Karpas-422 (cell line): ENCODE measurements at places on chromosomes 7 and 10. TPM values are rescaled to one million over a fixed set of nuclear protein-coding genes. Genes with fewer than 3 reads are reported as not detected.

The PNLIPRP2 gene
- not detected in 2 replicates for total RNA-seq

DNA sequence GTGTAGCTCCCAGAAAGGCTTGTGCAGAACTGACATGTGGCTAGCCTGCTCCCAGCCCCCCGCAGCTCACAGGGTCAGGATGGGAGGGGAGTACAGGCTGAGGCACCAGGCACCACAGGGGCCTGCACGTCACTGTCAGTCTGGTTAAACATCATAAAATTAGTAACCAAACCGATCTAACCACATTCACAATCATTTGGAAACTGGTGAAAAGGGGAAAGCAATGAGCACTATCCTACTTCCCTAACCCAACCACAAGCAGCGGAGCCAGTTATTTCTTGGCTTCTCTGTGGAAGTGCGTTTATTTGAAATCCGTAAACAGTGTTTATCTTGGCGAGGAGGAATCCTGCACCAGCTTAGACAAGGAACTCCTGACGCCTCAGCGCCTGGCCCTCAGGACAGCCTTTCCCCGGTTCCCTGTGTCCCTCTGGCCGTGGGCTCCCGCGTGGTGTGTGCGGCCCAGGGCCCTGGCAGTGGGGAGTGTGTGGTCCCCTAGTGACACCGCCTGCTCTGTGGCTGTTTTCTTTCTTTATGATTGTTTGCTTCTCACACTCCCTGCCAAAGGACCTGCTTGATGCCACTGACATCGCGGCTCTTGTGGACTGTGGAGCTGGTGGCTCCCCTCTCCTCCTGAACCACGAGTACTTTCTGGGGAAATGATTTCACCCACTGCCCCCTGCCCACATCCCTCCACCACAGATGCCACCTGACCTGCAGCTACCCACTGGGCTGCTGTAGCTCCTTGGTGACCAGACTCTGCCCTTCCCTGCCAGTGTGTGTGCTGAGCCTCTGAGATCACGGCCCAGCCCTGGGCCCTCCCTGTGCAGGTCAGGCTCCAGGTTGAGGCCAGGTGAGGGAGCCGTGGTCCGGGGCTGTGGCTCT, 38.0 kb downstream of the INPP5A start:
- H3K27ac ChIP-seq = no peak overlapping the region
- DNase-seq = no peak
- no peak overlapping the region; the same call in 1 of the 2 replicates for H3K4me3 ChIP-seq
- H3K4me1 ChIP-seq = peaks cover 72% of the 10 kb centered on the region
- H3K27me3 ChIP-seq = no peaks in the 10 kb centered on the region

DNA sequence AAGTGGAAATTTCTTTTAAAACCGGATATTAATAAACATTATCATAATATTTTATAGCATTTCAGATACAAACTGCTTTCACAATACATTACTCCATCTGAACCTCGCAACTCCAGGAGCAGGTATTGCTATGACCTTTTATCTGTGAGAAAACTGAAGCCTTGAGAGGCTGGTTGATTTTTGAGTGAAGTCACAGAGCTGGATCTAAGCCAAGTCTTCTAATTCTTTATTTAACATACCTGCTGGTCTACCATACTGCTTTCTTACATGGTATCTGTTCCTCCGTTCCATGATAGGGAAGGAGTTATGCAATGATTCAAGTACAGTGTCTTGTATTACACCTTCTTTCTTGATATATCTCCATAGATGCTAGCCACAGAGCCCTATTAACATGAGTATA, 37.4 kb upstream of the ITGB8 start:
- no peaks in the 10 kb centered on the region for H3K4me1 ChIP-seq
- H3K27ac ChIP-seq = no peak overlapping the region
- no peak for DNase-seq
- no peaks in the 10 kb centered on the region for H3K27me3 ChIP-seq
- no peak overlapping the region for H3K4me3 ChIP-seq
- H3K36me3 ChIP-seq = no peaks in the 10 kb centered on the region

- H3K4me1 ChIP-seq = peaks cover 7% of the 10 kb centered on the region
- H3K27ac ChIP-seq = no peak overlapping the region
- H3K4me3 ChIP-seq = no peak overlapping the region
- DNase-seq = no peak
- no peaks in the 10 kb centered on the region for H3K27me3 ChIP-seq
- H3K36me3 ChIP-seq = no peaks in the 10 kb centered on the region
Measured at GRCh38 chr10:64976150-64976549, 1454.9 kb downstream of the REEP3 start.

DNA sequence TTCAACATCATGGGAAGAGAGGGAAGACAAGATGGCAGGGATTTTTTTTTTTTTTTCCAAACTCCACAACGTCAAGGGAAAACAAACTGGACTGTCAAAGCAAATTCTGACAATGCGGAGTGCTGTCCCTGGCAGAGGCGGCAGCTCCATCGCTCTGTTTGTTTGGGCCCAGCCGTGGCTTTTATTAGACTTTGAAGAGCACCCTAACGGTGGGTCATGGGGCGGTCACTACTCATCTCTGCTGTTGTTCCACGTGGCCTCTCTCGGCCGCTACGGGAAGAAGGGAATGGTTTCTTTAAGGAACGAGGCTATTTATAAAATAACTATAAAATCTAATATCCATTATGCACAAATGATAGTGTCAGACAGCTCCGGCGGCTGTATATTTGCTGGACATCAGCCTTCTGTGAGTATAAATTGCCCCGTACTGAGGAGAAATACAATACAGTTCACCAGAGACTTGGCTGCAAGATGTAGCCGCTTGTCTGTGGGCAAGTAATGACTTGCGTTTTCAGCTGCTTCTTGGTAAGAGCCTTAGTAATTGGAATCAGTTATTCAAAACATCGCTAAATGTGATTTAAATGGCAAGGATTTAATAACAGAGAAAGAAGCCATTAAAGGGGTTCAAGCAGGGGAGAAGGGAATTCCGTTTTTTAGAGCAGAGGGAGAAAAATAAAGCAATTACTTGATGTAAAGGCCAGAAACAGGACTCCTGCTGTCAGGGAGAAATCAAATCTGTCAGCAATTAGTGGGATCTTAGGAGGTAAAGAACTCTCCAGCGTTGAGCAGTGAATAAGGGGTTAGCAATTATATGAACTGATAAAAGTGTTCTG, 61.7 kb upstream of the RAB11FIP2 start:
- H3K27ac ChIP-seq = no peak overlapping the region
- no peaks in the 10 kb centered on the region for H3K4me1 ChIP-seq
- no peak overlapping the region for H3K4me3 ChIP-seq
- DNase-seq = no peak

DNA sequence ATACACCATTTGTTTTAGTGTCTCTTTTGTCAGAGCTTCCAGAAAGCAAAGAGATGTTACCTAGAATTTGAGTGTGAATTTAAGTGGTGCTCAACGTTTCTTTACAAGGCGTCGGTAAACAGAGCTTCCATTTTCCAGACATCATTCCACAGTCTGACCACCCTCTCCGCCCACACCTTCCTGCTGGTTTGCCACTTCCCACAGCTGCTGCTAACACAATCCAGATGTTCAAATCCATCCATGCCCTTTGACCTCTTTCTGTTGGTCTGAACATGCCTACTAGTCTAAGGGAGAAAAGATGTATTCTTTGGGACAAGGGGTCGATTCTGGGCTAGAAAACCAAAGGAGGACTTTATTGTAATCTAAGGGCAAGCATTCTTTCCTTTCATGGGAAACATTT, 86.1 kb downstream of the FAM107B start:
- H3K4me1 ChIP-seq = no peaks in the 10 kb centered on the region
- H3K36me3 ChIP-seq = no peaks in the 10 kb centered on the region
- no peak overlapping the region for H3K4me3 ChIP-seq
